Diencephalon (tissue), 1 donor: ENCODE measurements at places on chromosomes 12 and 14. TPM values are rescaled to one million over a fixed set of nuclear protein-coding genes. Genes with fewer than 3 reads are reported as not detected.

Gene PTPRB
- 10.1 TPM for total RNA-seq

Gene KLRK1
- 0.92 TPM for total RNA-seq

Gene EFS
- total RNA-seq: 9.7 TPM

Gene CHGA
- total RNA-seq: 59.1 TPM

Gene LRRK2
- 14.3 TPM for total RNA-seq

Gene SOAT2
- not detected for total RNA-seq

Gene KRT77
- total RNA-seq: not detected

Gene IFNG-AS1
- not detected for total RNA-seq

Gene FOXJ2
- 9.5 TPM for total RNA-seq

Gene PMEL
- 0.69 TPM for total RNA-seq

Gene SLC25A47
- not detected for total RNA-seq
